NCI-H345 (cell line): ENCODE measurements at places on chromosomes 3 and 15.

DNA sequence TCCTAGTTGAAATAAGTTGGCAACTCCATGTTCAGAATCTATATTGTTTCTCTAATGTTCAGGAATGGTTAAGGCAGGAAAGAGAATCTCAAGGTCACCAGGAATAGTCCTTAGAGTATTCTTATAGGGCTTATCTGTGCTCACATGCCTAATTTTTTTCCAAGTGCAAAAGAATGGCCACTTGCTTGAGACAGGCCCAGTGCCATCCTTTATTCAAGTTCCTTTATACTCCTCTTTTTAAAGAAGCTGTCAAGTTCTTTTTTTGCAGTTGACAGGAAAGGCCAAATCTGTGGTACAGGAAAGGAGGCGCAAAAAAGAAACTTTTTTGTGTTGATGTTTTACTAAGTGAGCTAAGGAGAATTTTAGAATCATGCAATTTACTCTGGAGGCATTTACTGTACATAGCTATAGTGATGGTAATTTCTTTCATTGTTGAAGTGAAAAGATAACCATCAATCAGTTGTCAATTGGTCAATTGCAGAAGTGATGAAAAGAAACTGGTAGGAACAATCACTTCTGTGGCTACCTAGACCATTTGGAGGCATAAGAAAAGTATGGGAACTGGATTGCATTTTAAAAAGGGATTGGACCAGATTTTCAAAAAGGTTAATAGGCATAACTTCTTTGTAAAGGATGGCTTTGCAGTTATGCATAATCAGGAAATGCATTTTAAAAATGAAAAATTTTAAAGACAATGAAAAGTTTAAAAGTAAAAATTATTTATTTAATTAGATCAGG lies 102.5 kb upstream of the SOX2 start:
- no peak for DNase-seq

- DNase-seq: peak; percentile 94
Observed at GRCh38 chr15:42037656-42038055, 16.8 kb upstream of the PLA2G4E start.

DNA sequence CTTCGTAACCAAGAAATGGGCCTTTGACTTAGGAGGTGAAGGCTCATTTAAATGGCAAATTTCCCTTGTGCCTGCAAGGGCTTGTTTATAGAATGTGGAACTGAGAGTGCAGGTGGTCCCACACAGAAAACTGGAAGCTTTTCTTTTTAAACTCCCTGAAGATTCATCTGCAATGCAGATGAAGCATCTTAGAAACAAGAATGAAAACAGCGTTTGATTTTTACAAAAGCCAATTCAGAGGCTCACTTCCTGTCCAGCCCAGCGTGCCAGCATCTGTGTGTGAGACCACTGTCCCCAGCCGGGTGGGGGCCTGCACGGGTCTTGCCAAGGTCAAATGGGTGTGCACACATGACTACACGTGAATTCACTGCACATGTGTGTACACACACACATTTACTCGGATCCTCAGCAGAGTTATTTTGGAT lies 94.7 kb downstream of the LINGO1 start:
- DNase-seq: no peak

DNA sequence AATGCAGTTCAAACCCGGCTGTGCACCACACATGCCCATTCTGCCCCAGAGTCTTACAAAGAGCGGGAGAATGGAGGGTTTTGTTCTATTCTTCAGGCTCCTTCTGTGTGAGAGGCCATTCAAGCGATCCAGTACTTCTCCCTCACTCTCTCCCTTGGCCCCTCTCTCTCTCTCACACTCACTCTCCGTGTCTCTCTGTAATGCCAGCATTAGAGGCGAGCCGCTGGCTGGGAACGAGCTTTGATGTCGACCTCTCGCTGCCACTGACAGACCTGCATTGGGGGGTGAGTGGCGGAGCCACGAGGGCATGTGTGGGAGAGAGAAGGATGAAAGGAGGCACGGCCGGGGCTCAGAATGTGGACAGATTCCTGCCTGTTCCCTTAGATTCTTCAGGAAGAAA lies 231.7 kb upstream of the ARRDC4 start:
- no peak for DNase-seq

DNA sequence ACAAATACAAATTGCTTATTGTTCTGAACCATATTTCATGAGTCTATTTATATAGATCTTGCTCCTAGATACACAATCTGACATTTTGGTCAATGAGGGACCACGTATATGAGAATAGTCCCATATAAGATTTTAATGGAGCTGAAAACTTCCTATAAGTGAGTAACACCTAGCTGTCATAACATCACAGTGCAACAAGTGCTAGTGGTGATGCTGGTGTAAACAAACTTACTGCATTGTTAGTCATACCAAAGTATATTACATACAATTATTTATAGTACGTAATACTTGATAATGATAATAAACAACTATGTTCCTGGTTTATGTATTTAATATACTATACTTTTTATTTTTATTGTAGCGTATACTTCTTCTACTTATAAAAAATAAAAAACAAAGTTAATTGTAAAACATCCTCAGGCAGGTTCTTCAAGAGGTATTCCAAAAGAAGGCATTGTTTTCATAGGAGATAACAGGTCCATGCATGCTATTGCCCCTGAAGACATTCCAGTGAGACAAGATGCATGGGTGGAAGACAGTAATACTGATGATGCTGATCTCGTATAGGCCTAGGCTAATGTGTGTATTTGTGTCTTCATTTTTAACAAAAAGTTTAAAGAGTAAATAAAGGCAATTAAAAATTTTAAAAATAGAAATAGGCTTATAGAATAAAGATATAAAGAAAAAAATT lies 46.8 kb upstream of the NAALADL2 start:
- no peak for DNase-seq

DNA sequence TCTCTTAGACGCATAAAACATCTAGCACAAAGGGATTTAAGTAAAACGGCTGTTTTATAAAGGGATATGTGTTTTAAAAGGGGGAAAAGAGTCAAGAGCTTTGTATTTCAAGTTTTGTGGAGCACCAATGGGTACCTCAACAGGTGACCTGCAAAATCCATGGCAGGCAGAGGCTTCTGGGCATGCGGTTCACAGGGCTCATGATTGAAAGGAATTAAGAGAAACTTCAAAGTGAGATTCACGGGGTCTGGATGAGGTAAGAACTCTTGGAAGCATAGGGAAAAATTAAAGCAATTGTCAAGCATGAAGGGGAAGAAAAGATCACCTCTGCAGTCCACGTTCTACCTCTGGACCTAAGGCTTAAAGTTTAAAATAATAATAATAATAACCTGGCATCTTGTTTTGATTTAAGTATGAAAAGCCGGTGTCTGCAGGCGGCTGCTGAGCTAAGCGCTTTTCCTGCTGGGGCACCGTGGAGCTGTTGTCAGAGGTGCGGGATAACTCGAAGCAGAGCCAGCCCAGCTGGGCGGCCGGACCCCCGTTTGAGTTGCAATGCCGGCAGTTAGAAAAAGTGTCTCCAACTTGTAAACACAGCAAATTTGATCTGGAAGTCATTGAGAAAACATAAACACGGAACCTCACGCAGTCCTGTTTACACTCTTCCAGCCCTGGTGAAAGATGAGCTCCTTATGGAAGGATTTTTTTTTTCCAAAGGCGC lies 40.5 kb downstream of the HES1 start:
- no peak for DNase-seq

GRCh38 chr3:72144773-72145505 lies 360.0 kb upstream of the PROK2 start:
- DNase-seq: no peak

GRCh38 chr3:39803956-39804355 lies 5.5 kb upstream of the MYRIP start:
- DNase-seq: no peak

DNA sequence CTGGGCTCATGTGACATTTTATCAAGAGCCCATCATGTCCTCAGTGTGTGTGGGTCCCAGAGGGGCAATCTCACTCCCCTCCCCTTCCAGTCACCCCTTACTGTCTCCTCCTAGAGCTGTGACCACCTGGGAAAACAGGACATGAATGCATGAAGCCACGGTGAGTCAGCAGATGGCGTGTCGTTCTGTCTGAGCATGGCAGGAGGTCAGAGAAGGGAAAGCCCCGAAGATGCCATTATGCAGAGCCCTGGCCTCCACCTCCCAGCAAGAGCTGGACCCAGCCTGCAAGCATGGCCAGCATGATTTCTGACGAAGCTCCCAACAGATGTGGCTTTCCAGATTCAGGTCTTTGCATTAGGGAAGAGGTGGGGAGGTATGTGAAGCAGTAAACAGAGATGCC lies 118.5 kb downstream of the TLE3 start:
- DNase-seq: no peak

GRCh38 chr15:60235951-60236710 lies 161.7 kb downstream of the ANXA2 start:
- no peak for DNase-seq

DNA sequence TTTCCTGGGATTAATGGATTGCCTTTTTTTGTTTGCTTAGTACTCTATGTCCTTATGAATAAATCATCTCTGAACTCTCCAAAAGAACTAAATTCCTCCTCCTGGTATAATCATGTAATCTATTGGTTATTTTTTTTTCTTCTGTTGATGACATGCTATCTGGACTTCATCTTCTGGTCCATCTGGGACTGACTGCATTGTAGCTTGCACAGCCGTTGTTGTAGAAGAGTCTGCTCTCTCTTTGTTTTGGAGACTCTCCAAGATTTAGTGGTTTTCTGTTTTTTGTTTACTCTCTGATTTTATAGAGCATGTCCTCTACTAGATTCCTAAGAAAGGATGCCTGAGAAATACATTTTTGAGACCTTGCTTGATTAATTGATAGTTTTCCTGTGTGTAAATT lies 19.1 kb downstream of the IREB2 start:
- DNase-seq: peak; percentile 2

GRCh38 chr3:64155328-64155727 lies 69.9 kb downstream of the PRICKLE2 start:
- DNase-seq: no peak

DNA sequence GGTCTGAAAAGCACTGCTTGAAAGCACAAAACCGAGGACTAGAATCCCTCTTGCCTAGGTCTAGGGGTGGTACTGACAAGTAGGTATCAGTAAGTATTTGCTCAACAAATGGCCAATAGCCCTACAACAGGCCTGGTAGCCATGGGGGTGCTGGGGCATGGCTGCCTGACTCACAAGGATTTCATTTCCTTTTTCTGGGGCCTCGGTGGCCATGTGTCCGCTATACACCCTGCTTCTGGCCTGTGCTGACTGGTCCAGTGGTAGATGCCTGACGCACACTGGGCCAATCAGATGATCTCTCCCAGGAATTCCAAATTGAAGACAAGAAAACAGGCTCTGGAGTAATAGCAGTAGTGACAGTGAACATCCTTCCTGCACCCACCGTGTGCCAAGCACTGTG lies 29.4 kb downstream of the MELTF start:
- no peak for DNase-seq

- no peak for DNase-seq
Observed at GRCh38 chr15:94793207-94793606, 561.8 kb downstream of the MCTP2 start.

GRCh38 chr15:40782609-40783227 lies 12.9 kb downstream of the C15orf62 start:
- DNase-seq: peak; percentile 68

GRCh38 chr3:114389156-114389555 lies 95.3 kb downstream of the TIGIT start:
- no peak for DNase-seq

- DNase-seq: no peak
Observed at GRCh38 chr3:124878561-124879336, 8.4 kb downstream of the ITGB5 start.

- peak; percentile 21 for DNase-seq
Observed at GRCh38 chr3:56366641-56367162, 101.6 kb downstream of the ERC2 start.

GRCh38 chr15:39365873-39366272 lies 215.0 kb upstream of the THBS1 start:
- DNase-seq: no peak

- DNase-seq: peak; percentile 77
Observed at GRCh38 chr3:12970684-12971083, 102.5 kb downstream of the IQSEC1 start.

- no peak for DNase-seq
Observed at GRCh38 chr3:30040126-30040525, 566.3 kb upstream of the TGFBR2 start.

DNA sequence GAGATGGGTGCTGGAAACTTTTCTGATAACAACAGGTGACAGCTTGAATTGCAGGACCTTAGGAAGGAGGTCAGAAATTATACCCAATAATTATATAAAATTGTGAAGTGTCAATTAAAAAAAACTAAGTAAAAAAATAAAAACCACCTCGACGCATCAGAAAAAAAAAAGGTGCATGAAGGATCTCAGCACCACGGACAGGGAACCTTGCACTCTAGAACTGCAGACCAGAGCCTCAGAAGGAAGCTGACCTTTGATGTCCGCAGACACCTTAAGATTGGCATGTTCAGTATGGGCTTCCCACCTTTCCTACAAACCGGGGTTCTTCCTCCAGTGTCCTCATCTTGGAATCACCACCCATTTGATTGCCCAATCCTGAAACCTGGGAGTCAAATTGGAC lies 60.9 kb downstream of the SCN10A start:
- DNase-seq: no peak

DNA sequence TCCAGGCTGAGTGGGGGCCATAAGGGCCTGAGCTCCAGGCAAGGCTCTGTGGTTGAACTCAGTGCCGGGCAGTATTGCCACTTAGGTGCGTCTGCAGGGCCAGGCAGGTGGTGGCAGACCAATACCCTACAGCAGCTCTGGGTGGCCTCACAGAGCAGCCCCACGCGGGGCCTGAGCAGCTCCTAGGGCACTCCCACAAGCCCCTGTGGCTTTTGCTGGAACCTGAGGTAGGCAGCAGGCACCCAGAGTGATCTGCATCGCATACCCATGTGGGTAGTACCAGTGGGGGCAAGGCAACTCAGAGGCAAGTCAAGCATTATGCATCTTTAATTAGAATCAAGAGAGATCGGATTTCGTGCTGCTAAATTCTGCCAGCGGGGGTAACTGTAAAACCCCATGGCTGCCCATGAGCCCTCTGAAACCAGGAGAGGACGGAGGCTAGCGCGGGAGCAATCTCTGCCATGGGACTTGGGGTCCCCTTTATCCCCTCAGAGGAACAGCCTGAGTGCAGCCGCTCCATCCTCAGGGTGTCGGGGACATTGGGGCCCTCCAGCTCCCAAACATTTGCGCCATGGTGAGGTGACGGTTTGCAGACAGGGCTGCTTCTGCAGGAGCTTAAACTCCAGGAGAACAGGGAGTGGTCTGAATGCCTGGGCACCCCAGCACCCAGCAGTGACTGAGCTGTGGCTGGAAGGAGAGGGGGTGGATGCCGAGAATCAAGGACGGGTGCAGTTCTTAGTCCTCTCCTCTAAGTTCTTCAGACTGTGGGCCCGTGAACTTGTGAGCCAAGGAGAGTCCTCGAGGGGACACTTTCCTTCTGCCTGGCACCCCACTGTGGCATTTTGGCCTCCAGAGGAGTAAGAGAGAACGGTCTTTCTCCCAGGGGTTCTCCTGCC lies 62.4 kb upstream of the PCSK6 start:
- no peak for DNase-seq

DNA sequence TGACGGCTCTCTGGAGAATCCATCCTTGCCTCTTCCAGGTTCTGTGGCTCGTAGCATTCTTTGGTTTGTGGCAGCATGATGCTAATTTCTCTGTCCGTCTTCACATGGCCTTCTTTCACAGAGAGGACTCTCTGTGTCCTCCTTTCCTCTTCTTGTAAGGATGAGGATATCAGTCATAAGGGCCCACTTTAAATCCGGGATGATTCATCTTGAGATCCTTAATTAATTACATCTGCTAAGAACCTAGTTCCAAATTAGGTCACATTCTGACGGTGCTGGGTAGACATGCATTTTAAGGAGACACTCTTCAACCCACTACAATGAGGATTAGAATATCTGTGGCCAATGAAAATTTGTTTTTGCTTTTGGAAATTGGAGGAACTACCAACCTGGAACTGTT lies 15.7 kb upstream of the GXYLT2 start:
- DNase-seq: no peak
